ENCODE measurements at places on chromosomes 3 and 15.

DNA sequence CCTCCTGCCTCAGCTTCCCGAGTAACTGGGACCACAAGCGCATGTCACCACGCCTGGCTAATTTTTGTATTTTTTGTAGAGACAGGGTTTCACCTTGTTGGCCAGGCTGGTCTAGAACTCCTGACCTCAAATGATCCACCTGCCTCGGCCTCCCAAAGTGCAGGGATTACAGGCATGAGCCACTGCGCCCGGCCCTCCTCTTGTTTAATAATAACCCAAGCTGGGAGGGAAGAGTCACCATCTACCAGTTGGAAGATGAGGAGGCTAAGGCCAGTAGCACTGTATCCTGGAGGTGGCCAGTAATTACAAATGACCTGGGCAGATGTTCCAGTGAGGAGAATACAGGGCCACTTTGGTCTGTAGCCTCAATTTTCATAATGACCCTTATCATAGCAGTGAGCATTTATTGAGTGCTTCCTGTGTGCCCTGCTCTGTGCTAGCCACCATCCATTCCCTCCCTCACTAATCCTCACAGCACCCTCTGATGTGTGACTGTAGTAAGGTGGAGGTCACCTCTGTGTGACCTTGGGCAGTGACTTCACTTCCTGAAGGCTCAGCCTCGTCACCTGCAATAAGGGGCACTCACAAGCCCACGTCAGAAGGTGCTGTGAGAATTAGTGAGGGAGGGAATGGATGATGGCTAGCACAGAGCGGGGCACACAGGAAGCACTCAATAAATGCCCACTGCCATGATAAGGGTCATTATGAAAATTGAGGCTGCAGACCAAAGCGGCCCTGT is 64.2 kb downstream of the ABTB1 start:
- no peak for DNase-seq

DNA sequence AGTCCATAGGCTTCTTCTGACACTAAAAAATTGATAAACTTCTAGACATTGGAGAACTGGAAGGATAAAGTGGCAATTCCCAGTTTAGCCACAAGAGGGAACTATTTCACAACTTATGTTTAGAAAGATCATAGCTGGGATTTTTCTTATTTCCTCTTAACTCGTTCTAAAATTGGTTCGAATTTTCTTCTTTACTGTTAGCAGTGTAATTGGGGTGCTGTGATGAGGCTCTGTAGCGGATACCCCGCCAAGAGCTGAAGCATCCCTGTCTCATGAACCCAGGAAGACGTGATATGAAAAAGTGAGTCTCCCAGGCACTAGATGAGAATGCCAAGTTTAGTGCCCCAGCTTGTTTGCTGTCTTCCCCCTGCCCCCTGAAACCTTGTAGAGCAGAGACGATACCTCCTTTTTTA is 85.1 kb downstream of the PDCD6IP start:
- peak; percentile 53 for DNase-seq

- DNase-seq, result no peak
Observed at GRCh38 chr3:139953131-139953910, 18.3 kb downstream of the CLSTN2 start.

- no peak for DNase-seq
Observed at GRCh38 chr15:83695901-83696425, 42.0 kb downstream of the ADAMTSL3 start.
